ENCODE measurements at places on chromosomes 6 and 20.
A peak's percentile ranks its signal among the peaks of the same experiment; 100 is the strongest.

DNA sequence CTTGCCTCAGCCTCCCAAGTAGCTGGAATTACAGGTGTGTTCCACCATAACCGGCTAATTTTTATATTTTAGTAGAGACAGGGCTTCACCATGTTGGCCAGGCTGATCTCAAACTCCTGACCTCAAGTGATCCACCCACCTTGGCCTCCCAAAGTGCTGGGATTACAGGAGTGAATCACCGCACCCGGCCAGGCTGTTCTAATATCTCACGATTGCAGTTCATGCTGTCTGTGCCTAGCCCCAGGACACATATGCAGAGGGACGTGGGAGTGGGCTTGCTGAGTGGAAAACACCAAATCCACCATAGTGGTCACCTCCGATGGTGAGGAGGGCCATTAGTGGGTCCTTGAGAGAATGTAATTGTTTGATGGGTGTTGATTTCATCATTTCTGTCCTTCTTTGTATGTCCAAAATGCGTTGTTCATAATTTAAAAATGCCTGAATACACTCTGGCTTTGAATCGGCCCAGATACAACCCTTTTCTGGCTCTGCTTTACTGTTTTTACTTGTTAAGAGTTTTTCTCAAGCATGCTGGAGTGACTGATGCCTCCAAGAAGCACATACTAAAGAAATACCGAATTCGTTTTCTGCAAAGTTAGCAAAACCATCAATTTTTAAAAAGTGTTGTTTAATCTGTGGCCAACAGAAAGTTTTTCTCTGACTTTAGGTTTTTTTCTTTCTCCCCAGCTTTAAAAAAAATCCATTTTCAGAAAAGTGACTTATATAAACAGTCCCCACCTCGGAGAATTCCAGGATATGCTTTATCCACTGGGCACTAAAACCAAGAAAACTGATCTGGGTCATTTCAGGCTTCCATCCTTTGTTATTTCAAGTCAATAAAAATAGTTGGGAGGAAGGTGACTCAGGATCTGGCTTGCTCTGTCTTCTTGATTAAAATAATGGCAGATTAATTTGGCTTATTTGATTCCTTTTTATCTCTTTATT is 18.8 kb upstream of the RALGAPA2 start:
- no peak for DNase-seq

DNA sequence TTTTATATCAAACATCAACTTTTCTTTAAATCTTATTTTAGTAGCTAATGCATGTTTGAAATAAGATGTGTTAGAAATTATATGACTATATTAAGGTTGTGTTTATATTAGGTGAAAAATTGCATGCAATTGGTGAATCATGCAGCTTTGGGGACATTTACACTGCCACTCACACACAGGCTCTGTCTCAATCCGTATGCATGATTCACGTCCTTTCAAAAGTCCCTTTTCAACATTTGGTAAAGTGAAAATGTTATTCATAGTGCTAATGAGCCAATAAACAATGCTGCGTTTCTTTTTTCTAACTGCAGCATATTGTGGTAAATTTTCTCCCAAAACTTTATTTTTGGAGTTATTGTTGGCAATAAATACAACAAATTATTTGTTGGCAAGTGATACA is 198.0 kb downstream of the FUT9 start:
- no peak for DNase-seq

DNA sequence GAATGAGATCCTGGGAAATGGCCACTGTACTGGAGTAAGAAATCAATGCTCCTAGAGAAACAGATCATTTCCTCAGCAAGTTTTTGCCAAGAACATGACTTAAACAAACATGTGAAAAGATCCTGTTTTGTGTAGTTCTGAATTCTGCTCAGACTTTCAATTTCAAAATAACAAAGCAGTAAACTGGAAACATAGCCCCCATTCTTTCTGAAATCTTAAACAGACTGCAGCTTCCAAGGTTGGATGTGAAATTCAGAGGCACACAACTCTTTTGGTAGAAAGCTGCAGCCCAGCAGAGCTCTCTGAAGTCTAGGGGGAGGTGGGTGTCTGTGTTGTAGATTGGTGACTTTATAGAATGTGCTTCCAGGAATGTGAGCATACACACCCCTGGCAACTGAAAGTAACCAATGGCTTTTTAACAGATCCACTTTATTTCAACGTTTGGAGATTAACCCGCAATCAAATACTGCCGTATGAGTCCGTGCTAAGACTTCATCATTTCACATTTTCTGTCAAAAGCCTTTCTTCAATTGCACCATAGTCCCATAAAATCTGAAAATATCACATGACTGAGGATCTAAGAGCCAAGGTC is 86.4 kb downstream of the ATXN1 start:
- no peak for DNase-seq

DNA sequence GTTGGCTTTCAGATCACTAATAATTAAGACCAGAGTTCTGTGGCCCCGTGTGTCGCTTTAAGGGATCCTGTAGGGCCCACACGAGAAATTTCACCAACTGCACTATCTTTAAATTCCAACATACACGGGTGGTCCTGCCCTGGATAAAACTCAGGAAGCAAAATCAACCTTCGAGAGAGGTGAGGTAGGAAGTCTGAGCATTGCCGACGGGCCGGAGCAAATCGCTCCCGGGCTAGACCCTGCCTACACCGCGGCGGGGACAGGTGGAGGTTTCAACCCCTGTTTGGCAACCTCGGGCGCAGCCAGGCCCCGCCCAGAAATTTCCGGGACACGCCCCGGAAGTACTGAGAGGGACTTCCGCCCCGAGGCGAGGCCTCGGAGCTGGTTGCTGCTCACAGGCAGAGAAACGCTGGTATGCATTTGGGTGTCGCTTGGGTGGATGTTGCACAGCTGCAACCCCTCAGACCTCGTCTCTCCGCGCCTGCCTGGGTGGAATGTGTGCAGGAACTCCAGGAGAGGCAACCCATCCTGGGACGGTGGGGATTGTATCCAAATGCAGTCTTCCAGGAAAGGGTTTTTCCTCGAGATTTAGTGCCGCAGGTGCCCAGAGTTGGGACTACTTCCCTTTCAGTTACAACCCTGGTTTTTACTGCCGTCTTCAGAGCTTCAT is 19.9 kb downstream of the ZKSCAN8 start:
- peak; percentile 85 for DNase-seq

- no peak for DNase-seq
Observed at GRCh38 chr6:18261877-18262276, 2.5 kb downstream of the DEK start.

- no peak for DNase-seq
Observed at GRCh38 chr6:136073216-136073615, 176.9 kb downstream of the MTFR2 start.

- DNase-seq: no peak
Observed at GRCh38 chr6:89398762-89399525, 13.1 kb downstream of the RRAGD start.

DNA sequence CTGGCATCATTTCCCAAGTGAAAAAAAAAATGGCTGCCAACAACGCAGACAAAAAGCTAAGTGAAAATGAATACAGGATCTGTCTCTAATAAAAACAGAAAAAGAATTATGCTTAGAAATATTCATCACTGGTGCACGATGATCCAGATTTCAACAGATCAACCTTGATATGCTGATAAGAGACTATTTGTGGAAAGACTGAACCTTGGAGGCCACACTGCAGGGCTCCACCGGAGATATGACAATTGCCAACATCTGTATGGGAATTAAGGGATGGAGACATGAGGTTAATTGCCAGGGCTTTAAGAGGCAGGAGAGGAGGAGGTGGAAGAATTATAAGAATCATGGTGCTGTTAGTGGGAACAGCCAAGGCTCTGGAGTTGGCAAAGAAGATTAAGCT is 48.3 kb downstream of the PFDN4 start:
- no peak for DNase-seq

DNA sequence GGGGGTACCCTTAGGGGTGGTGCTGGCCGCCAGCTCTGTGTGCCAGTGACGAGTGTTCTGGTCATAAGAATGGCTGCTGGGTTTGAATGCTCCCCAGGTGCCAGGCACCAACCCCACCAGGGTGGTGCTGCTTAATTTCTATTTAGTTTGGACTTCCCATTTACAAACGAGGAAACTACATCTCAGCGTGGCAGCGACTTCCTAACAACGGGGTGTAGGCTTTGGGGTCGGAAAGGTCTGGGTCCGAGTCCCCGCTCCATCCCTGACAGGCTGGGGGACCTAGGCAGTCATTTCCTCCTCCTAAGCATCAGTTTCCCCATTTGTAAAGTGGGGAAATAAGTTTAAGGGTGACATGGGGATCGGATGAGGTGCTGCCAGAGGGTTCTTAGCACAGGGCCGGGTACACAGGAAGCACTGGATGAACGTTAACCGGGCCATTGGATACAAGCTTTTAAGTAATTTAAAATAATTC is 30.3 kb downstream of the CEBPB start:
- DNase-seq: no peak

DNA sequence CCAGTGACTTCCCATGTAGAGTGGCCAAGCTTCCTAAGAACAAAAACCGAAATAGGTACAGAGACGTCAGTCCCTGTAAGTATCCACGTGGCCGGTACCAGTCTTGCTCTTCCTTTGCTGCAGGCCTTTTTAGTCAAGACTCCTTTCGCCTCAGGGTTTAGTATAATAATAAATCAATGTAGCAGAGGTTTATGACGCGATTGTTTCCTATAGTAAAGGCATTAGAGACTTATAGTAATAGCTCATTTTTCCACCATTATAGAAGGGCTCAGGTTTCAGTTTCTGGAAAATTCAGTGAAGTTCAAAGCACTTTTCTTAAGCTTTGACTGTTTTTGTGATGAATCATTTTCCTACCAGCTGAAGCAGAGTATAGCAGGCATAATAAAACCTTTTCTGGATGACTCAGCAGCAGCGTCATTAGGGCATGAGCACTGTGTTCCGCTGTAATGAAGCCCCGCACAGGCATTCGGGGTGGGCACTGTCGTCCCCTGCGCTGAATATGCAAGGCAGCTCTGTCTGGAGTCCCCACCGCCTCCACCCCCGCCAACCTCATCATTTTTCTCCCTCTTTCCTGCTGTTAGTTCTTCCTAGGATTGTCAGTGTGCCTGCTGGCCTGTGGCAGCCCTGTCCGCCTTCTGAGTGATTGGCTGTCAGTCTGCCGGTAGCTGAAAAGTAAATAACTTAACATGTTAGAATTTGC is 51.3 kb downstream of the PTPN1 start:
- peak; percentile 57 for DNase-seq

GRCh38 chr6:97102145-97102790 is 177.7 kb downstream of the KLHL32 start:
- DNase-seq: no peak
